ENCODE measurements at places on chromosomes 6 and 20.

DNA sequence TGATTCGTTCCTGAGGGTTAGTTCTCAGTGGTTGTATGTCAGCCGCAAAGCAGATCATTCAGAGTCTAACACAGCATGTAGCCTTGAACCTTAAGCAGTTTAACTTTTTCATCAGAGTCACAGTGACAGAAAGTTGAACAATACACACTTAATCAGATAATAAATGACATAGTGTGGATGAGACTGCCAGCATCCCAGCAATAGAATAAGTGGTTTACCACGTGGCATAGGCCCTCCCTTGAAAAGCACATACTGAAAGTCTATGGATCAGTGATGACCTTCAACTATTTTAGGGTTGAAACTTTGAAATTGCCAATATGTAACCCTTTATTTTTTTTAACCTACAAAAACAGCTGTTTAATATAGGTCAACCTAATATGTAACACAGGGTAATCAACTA lies 265.3 kb downstream of the ARHGAP18 start:
- peaks cover 2% of the 10 kb centered on the region for H3K36me3 ChIP-seq
- no peak overlapping the region for H3K4me3 ChIP-seq
- H3K27me3 ChIP-seq = peaks cover 7% of the 10 kb centered on the region
- no peak for DNase-seq
- peaks cover 9% of the 10 kb centered on the region for H3K4me1 ChIP-seq
- no peak overlapping the region for H3K27ac ChIP-seq

DNA sequence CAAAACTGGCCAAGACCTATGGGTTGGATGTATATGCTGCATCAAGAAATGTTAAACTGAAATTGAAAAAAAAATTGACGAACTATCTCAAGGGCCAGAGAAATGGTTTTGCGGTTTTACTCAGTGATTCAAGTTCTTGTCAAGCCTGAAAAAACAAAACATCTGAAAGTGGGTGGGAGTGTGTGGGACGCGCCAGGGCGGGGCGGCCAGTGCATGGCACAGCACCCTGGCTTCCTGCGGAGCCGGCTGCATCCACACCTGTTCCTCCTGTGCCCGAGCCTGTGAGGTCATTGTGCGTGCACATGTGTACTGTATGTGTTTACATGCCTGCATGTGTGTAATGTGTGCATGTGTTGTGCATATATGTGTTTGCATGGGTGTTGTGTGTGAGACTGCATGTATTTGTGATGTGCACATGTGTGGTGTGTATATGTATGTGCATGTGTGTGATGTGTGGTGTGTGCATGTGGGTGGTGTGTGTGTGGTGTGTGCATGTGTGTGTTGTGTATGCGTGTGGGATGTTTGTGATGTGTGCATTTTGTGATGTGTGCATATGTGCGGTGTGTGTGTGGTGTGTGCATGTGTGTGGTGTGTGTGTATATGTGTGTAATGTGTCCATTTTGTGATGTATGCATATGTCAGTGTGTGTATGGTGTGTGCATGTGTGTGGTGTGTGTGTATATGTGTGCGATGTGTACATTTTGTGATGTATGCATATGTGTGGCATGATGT lies 59.8 kb downstream of the CDH4 start:
- no peak overlapping the region for H3K4me3 ChIP-seq
- no peaks in the 10 kb centered on the region for H3K4me1 ChIP-seq

DNA sequence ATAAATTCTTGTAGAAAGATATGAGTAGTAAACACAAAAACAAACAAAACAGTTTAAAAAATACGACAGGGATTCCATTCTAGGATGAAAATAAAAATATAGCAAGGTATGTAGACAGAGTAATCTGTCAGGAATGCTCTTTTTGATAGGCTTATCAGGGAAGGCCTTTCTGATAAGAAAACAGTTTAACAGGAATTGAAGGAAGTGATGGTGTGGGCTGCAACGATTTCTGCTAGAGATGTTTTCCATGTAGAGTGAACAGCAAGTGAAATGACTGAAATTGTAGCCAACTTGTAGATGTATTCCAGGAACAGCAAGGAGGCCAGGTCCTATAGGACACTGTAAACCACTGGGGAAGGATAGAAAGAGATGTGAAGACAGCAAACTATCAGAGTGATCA lies 689.7 kb upstream of the GJE1 start:
- no peaks in the 10 kb centered on the region for H3K4me1 ChIP-seq
- no peaks in the 10 kb centered on the region for H3K27me3 ChIP-seq
- no peaks in the 10 kb centered on the region for H3K36me3 ChIP-seq
- H3K27ac ChIP-seq = no peak overlapping the region
- H3K4me3 ChIP-seq = no peak overlapping the region
- no peak for DNase-seq

GRCh38 chr6:129263176-129263575 lies 380.2 kb downstream of the LAMA2 start:
- H3K27me3 ChIP-seq = peaks cover 9% of the 10 kb centered on the region
- H3K36me3 ChIP-seq = no peaks in the 10 kb centered on the region
- no peak for DNase-seq
- H3K4me1 ChIP-seq = no peaks in the 10 kb centered on the region

GRCh38 chr6:19465760-19466159 lies 371.4 kb upstream of the ID4 start:
- no peaks in the 10 kb centered on the region for H3K36me3 ChIP-seq
- H3K27me3 ChIP-seq = no peaks in the 10 kb centered on the region
- H3K4me3 ChIP-seq = no peak overlapping the region
- H3K27ac ChIP-seq = no peak overlapping the region
- H3K4me1 ChIP-seq = no peaks in the 10 kb centered on the region

DNA sequence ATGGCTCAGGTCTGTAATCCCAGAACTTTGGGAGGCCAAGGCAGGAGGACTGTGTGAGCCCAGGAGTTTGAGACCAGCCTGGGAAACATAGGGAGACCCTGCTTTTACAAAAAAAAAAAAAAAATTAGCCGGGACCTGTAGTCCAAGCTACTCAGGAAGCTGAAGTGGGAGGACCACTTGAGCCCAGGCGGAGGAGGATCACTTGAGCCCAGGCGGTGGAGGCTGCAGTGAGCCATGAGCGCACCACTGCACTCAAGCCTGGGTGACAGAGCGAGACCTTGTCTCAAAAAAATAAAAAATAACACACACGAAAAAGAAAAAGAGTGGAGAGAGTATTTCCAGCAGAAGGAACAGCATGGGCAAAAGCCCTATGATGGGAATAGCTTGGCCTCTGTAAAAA lies 2.0 kb downstream of the TTLL9 start:
- peaks cover 60% of the 10 kb centered on the region for H3K27me3 ChIP-seq
- H3K4me3 ChIP-seq = no peak overlapping the region

- peak; percentile 81 for DNase-seq
- peak overlapping the region; percentile 85 for H3K4me3 ChIP-seq
- H3K36me3 ChIP-seq = peaks cover 17% of the 10 kb centered on the region
- H3K4me1 ChIP-seq = peaks cover 36% of the 10 kb centered on the region
- peak overlapping the region; percentile 100 for H3K27ac ChIP-seq
Observed at GRCh38 chr6:26284537-26285142, 80.4 kb upstream of the BTN3A2 start.

GRCh38 chr20:64140061-64140931 lies 24.0 kb upstream of the MYT1 start:
- H3K4me1 ChIP-seq = no peaks in the 10 kb centered on the region
- H3K27me3 ChIP-seq = no peaks in the 10 kb centered on the region
- H3K4me3 ChIP-seq = no peak overlapping the region
- H3K27ac ChIP-seq = no peak overlapping the region
- no peak for DNase-seq

DNA sequence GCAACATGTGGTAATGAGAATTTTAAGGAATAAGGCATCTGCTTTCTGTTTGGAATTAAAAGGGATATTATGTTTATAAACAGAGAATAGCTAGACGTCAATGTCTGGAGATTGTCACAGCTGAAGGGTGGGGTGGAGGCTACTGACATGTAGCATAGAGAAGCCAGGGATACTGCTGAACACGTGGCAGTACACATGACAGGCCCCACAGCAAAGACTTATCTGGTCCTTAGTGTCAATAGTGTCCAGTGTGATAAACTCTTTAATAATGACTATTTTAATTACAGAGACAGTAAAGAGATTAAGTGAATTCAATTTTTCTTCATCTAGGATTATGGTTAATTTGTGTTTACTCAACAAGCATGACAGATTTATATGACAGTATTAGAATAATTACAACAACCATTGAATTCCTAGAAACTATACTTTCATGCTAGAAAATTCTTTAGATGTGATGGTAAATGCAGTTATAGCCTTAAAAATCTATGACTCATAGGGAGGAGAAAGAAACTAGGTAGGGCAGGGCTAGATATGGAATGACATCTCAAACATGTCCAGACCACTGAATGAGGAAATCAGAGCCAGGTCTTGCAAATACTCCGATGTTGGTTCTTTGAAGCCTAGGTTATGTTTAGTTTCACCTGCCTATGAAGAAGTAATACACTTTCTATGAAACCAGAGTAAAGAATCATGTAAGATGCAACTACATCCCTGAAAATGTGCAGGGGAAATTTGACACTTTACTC lies 399.5 kb downstream of the PHF3 start:
- H3K36me3 ChIP-seq = no peaks in the 10 kb centered on the region
- no peaks in the 10 kb centered on the region for H3K27me3 ChIP-seq
- H3K27ac ChIP-seq = no peak overlapping the region
- H3K4me1 ChIP-seq = no peaks in the 10 kb centered on the region

DNA sequence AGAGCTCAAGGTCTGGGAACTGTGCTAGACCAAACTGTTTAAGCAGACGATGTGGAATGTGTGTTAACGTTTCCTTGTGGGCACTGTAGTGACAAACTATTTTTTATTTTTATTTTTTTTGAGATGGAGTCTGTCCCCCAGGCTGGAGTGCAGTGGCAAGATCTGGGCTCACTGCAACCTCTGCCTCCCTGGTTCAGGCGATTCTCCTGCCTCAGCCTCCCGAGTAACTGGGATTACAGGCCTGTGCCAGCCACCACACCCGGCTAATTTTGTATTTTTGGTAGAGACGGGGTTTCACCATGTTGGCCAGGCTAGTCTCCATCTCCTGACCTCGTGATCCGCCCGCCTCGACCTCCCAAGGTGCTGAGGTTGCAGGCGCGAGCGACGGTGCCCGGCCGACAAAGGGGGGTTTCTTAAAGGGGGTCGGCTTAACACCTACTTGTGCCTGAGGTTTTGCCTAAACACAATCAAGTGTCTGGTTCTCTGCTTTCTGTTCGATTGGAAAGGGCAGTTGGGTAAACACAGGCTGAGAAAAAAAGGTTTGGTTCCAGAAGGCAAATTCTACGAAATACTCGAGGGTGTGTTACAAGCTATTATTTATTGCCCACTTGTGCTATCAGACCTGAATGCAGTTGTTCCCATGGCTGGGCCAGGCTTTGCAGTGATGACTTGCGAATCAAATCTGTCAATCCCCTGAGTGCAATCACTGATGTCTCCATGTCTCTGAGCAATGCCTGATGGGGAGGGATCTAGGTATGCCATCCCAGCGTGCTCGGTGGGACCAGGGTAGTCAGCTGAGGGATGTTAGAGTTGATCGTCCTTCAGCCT lies 1.3 kb downstream of the NOP56 start:
- H3K4me1 ChIP-seq = peaks cover 50% of the 10 kb centered on the region
- no peaks in the 10 kb centered on the region for H3K27me3 ChIP-seq
- H3K36me3 ChIP-seq = peaks cover 58% of the 10 kb centered on the region
- peak overlapping the region; percentile 91 for H3K4me3 ChIP-seq
- peak overlapping the region; percentile 87 for H3K27ac ChIP-seq

DNA sequence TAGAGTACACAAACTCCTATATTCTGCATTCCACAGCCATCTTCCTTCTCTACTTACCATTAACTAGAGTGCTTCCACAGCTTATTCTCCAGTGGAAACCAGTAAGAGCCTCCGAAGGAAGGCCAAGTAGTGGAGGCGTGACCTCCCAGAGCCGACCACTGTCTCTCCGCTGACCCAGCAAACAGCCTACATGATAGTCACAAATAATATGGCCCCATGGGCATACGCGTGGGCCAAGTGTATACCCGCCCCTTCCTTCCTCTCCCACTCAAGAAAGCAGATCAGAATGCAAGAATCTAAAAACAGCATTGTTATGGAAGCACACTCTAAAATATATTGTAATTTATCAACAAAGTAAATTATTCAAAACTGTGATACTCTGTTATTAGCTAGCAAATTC lies 526.6 kb upstream of the JARID2 start:
- no peaks in the 10 kb centered on the region for H3K36me3 ChIP-seq
- H3K4me3 ChIP-seq = no peak overlapping the region
- H3K27ac ChIP-seq = no peak overlapping the region
- peaks cover 22% of the 10 kb centered on the region for H3K4me1 ChIP-seq
- no peaks in the 10 kb centered on the region for H3K27me3 ChIP-seq
- no peak for DNase-seq

- H3K27me3 ChIP-seq = peaks cover 6% of the 10 kb centered on the region
- no peaks in the 10 kb centered on the region for H3K36me3 ChIP-seq
- no peak overlapping the region for H3K4me3 ChIP-seq
- peaks cover 15% of the 10 kb centered on the region for H3K4me1 ChIP-seq
- peak; percentile 31 for DNase-seq
- no peak overlapping the region for H3K27ac ChIP-seq
Observed at GRCh38 chr20:23160536-23161243, 74.6 kb upstream of the CD93 start.

DNA sequence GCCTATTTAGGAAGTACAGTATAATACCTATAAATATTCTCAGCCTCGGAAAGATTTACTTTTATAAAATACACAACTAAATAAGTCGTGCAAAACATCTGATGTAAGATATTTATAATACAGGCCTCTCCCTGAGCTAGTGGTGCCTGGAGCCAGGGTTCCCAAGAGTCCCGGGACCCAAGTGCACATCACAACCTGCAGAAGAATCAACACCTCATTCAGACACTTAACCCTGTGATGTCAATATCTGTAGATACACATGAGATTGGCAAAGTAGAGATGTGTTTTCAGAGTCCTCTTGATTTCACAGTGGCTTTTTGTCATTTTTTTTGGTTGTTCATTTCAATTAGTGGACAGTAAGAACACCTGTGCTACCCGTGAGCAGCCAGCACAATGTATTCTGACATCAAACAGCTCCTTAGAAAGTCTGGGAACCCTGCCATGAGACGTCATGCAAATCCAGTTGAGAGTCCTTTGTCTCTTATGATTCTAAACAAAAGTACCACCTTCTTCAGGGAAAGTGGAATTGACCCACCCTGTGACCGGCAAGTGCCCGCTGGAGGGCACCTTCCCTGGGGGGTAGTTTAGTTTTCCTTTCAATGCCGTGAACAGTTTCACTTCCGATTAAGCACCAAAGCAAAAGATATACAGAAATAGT lies 101.6 kb downstream of the DACT2 start:
- no peaks in the 10 kb centered on the region for H3K27me3 ChIP-seq
- DNase-seq = no peak
- no peaks in the 10 kb centered on the region for H3K36me3 ChIP-seq
- no peak overlapping the region for H3K4me3 ChIP-seq

DNA sequence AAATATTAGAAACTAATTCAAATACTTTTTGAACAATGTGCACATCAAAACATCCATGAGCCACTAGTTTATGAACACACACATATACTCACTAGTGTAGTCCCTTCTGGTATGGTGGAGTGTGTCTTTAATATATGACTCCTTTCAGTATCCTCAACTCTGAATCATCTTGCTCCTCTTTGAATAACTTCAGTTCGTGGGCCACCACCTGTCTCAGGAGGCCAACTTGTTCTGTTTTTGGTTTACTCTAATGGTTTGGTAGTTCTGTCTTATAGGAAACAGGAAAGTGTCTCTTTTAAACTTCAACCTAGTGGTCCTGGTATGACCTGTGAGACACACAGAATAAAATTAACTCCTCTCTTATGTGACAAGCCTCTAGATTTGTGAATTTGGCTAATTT lies 55.6 kb downstream of the ZNF292 start:
- peaks cover 44% of the 10 kb centered on the region for H3K4me1 ChIP-seq
- H3K27ac ChIP-seq = no peak overlapping the region
- H3K27me3 ChIP-seq = no peaks in the 10 kb centered on the region
- no peak for DNase-seq
- H3K4me3 ChIP-seq = no peak overlapping the region

GRCh38 chr6:63674635-63675034 lies 39.0 kb downstream of the PHF3 start:
- no peak for DNase-seq
- H3K4me1 ChIP-seq = no peaks in the 10 kb centered on the region
- no peak overlapping the region for H3K27ac ChIP-seq
- no peaks in the 10 kb centered on the region for H3K27me3 ChIP-seq
- no peak overlapping the region for H3K4me3 ChIP-seq
- H3K36me3 ChIP-seq = peaks cover 13% of the 10 kb centered on the region

Data from activated CD8-positive, alpha-beta memory T cell treated with anti-CD3 and anti-CD28 coated beads, Interleukin-2, amount 10 ng/mL, durations not matched to agents 7 days and 5 days (primary cell).